ENCODE measurements at places on chromosomes 16 and 17.
A peak's percentile ranks its signal among the peaks of the same experiment; 100 is the strongest.

DNA sequence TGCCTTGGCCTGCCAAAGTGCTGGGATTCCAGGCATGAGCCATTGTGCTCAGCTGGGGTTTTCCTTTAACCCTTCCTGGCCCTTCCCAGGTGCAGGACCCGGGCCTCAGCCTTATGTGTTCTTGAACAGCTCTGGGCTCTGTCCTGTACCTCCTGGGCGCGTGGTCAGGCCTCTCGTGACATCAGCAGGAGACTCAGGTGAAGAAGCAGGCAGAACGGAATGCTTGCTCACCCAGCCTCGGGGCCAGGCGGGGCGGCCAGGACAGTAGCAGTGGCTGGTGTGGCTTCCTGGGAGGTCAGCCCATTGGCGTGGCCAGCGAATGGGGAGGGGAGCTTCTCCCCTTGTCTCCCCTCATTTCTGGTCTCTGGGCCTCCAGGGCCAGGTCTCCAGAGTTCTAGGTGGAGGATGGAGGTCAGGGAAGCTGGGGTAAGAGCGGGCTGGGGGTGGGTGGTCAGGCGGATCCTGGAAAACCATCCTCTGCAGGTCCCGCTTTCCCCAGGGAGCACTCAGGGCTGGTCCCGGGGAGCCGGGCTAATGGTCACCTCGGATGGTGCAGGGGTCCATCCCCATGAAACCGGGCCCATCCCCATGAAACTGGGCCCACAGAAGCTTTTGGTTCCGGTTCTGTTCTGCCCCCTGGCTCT, 281.5 kb downstream of the SEC14L1 start:
- no peaks in the 10 kb centered on the region for H3K27me3 ChIP-seq
- no peak overlapping the region for H3K27ac ChIP-seq
- H3K36me3 ChIP-seq: peaks cover 5% of the 10 kb centered on the region
- DNase-seq: no peak
- no peak overlapping the region for H3K4me3 ChIP-seq

GRCh38 chr17:77617516-77617915, 341.0 kb upstream of the TNRC6C start:
- no peak overlapping the region for H3K4me3 ChIP-seq
- DNase-seq: no peak
- H3K27ac ChIP-seq: no peak overlapping the region
- no peaks in the 10 kb centered on the region for H3K4me1 ChIP-seq

DNA sequence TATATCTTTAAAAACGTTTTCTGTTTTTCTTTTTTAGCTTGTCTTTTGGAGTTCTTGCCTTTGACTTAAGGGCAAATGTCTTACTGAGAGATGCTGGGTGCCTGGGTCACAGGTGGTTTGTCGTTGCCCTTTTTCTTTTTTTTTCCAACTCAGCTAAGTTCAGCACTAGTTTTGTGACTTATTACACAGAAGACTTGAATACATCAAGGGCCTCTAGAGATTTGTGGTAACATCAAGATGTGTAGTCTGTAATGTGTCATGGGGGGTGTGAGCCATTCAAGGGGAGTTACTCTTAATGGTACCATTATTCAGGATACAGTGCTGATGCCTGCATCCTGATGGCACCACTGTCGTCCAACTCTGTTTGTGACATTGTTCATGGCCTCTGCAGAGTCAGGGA, 95.1 kb downstream of the PRKCA start:
- no peaks in the 10 kb centered on the region for H3K27me3 ChIP-seq
- no peak overlapping the region for H3K4me3 ChIP-seq
- no peaks in the 10 kb centered on the region for H3K36me3 ChIP-seq

GRCh38 chr17:59859444-59860025, 33.2 kb downstream of the TUBD1 start:
- H3K4me3 ChIP-seq: no peak overlapping the region
- peak; percentile 57 for DNase-seq
- H3K27ac ChIP-seq: no peak overlapping the region
- H3K27me3 ChIP-seq: no peaks in the 10 kb centered on the region
- peaks cover 3% of the 10 kb centered on the region for H3K36me3 ChIP-seq
- H3K4me1 ChIP-seq: peaks cover 5% of the 10 kb centered on the region

DNA sequence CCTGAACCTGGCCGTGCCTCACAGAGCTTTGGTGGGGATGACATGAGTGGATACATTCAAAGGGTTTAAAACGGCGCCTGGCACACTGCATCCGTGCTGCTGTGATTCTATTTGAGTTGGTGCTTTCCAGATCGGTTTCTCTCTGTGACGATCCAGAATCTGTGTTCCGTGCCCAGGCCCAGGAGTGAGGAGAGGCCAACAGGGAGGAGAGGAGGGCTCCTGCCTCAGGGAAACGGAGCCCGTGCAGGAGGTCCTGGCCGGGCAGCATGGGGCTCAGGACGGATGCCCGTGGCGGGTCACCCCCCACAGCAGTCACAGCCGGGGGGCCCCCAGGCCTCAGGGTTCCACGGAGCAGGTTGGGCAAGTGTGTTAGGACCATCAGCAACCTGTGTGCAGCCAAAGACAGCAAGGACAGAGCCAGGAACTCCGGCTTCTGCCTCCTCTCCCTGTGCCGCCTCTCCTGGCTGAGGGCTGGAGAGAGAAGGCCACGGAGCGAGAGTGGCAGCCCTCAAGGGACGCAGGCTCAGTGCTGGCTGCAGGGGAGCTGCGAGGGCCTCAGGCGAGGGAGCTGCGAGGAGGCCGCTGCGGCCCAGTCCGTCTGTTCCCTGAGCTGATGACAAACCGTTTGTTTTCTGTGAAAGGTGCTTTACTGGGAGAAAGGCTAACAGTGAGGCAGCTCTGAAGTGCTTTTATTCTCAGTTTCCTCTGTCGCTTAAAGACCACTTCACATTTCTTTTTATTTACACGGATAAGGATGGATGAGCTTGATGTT, 99.3 kb downstream of the METRNL start:
- no peaks in the 10 kb centered on the region for H3K4me1 ChIP-seq
- H3K27me3 ChIP-seq: no peaks in the 10 kb centered on the region
- no peak overlapping the region for H3K4me3 ChIP-seq
- no peak overlapping the region for H3K27ac ChIP-seq

- H3K4me1 ChIP-seq: no peaks in the 10 kb centered on the region
- no peaks in the 10 kb centered on the region for H3K27me3 ChIP-seq
- no peak for DNase-seq
- no peak overlapping the region for H3K4me3 ChIP-seq
Observed at GRCh38 chr17:81621494-81622130, 15.3 kb downstream of the NPLOC4 start.

GRCh38 chr17:57988301-57989250, 522 bp upstream of the VEZF1 start:
- H3K4me1 ChIP-seq: peaks cover 55% of the 10 kb centered on the region
- peak; percentile 82 for DNase-seq
- no peaks in the 10 kb centered on the region for H3K36me3 ChIP-seq
- H3K27ac ChIP-seq: peak overlapping the region; percentile 76
- no peaks in the 10 kb centered on the region for H3K27me3 ChIP-seq
- peak overlapping the region; percentile 53 for H3K4me3 ChIP-seq

DNA sequence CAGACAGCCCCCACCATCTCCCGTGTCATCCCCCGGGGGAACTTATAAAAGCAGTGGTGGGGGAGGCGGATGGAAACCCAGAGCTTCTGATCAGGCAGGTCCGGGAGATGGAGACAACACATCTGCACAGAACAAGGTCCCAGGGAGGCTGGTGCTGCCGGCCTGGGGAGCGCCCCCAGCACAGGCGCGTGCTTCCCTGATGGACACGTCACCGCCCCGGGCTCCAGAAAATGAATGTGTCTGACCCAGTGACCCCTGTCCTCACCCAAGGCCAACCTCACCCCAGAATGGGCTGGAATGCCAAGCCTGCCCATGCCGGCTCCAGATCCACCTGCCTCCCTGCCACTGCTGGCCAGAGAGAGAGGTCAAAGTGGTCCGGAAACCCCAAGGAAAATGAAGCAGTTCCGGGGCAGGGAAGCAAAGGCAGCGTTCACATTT, 12.5 kb downstream of the SLC7A5 start:
- peak overlapping the region; percentile 36 for H3K27ac ChIP-seq
- no peak overlapping the region for H3K4me3 ChIP-seq
- H3K4me1 ChIP-seq: peaks cover 57% of the 10 kb centered on the region

DNA sequence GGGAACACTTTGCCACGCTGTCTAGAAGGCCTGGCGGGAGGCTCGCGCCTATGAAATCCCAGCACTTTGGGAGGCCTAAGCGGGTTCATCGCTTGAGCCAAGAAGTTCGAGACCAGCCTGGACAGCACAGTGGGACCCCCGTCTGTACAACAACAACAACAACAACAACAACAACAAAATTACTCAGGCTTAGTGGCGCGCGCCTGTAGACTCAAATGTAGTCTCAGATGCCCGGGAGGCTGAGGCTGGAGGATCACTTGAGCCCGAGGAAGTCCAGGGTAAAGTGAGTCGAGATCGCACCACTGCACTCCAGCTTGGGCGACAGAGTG, 297 bp upstream of the SLFN13 start:
- no peaks in the 10 kb centered on the region for H3K36me3 ChIP-seq
- H3K27ac ChIP-seq: peak overlapping the region; percentile 55
- no peak for DNase-seq
- peaks cover 8% of the 10 kb centered on the region for H3K4me1 ChIP-seq
- no peak overlapping the region for H3K4me3 ChIP-seq
- no peaks in the 10 kb centered on the region for H3K27me3 ChIP-seq

DNA sequence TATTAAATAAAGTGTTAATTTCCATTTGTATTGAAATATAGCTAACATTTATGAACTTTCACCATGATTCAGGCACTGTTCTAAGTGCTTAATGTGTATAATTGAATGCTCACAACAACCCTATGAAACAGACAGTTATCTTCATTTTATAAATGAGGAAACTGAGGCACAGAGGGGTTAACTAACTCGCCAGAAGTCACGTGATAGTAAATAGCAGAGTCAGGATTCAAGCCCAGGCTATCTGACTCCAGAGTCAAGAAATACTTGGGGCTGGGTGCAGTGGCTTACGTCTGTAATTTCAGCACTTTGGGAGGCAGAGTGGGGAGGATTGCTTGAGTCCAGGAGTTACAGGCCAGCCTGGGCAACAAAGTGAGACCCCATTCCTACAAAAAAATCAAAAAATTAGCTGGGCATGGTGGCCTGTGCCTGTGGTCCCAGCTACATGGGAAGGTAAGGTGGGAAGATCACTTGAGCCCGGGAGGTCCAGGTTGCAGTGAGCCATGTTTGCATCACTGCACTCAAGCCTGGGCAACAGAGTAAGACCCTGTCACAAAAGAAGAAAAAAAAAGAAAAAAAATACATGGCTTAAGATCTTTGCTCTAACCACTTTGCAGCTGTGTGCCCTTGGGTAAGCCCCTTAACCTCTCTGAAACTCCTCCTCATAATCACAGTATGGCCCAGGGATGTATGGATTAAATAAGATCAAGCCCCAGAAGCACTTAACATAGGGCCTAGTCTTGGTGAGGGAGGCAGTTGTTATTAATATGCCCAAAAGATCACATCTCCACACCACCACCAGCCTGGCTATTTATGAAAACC, 29.0 kb downstream of the WSB1 start:
- no peaks in the 10 kb centered on the region for H3K36me3 ChIP-seq
- no peak overlapping the region for H3K27ac ChIP-seq
- H3K27me3 ChIP-seq: no peaks in the 10 kb centered on the region
- DNase-seq: no peak

DNA sequence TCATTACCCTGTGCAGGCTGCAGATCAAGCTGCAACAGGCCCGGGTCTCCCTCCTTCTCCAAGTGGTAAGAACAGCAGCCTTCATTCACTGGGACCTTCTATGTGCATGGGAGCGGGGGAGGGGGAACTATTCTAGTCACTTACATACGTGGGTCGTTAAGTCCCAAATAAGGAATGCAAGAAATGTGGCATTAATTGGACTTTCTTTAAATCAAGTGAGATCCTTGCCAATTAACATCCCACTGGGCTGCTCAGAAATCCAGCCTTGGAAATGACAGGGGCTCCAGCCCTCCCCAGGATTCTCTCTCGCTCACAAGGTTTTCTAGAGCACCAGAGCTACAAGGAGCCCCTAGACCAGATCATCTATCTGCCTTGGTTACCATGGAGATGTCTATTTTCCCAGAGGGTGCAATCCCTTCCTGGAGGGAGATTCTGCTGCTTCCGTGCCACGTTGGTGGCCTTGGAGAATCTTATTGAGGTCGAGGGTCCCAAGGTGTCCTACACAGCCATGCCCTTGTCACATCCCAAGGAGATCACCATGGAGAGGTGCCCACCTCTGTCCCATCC, 5.2 kb upstream of the EIF1 start:
- H3K4me3 ChIP-seq: no peak overlapping the region
- no peak for DNase-seq
- no peaks in the 10 kb centered on the region for H3K27me3 ChIP-seq
- no peaks in the 10 kb centered on the region for H3K36me3 ChIP-seq
- no peak overlapping the region for H3K27ac ChIP-seq

DNA sequence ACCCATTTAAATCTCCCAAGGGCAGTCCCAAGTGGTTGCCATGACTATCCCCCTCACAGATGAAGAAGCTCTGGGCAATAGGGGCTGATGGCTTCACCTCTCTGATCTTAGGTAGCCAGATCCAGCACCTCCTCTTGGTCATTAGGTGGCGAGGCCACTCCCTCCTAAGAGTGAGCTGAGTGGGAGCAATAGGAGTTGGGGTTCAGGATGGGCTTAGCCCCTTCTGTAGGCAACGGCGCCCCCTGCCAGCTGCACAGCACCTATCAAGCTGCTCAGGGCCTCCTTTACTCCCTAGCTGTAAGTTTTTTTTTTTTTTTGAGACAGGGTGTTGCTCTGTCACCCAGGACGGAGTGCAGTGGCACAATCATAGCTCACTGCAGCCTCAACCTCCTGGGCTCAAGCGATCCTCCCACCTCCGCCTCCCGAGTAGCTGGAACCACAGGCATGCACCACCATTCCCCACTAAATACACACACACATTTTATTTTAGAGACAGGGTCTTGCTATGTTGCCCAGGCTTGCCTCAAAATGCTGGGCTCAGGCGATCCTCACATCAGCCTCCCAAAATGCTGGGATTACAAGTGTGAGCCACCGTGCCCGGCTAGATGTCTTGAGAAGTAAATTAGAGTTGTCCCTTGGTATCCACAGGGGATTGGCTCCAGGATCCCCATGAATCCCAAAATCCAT, 3.5 kb upstream of the RRAD start:
- H3K4me3 ChIP-seq: no peak overlapping the region
- no peak overlapping the region for H3K27ac ChIP-seq
- H3K4me1 ChIP-seq: peaks cover 26% of the 10 kb centered on the region

- no peaks in the 10 kb centered on the region for H3K27me3 ChIP-seq
- peaks cover 13% of the 10 kb centered on the region for H3K4me1 ChIP-seq
- peak; percentile 93 for DNase-seq
- H3K27ac ChIP-seq: peak overlapping the region; percentile 91
- H3K4me3 ChIP-seq: peak overlapping the region; percentile 73
- H3K36me3 ChIP-seq: no peaks in the 10 kb centered on the region
Observed at GRCh38 chr16:89241187-89242007, 23.9 kb downstream of the ZNF778 start.

DNA sequence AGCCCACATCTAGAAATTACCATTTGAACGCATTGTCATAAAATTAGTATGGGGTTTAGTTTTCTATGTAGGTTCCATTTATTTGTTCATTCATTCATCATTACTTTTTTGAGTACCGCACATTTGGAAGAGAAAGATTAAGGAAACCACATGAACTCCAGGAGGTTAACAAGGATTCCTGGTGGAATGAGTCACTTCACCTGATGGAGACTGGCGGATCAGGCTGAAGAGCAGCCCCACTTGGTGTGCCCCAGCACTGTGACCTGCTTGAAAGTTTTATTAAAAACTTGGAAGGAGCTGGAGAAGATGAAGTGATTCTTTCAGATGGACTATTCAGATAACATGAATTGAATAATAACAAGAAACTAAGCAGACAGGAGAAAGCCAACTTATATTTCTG, 293.6 kb upstream of the CDH11 start:
- no peaks in the 10 kb centered on the region for H3K27me3 ChIP-seq
- H3K4me3 ChIP-seq: no peak overlapping the region
- H3K36me3 ChIP-seq: no peaks in the 10 kb centered on the region
- DNase-seq: no peak
- H3K4me1 ChIP-seq: no peaks in the 10 kb centered on the region
- H3K27ac ChIP-seq: no peak overlapping the region

Data from CD4-positive, alpha-beta memory T cell (primary cell).